ENCODE measurements at places on chromosomes 3 and 15.

DNA sequence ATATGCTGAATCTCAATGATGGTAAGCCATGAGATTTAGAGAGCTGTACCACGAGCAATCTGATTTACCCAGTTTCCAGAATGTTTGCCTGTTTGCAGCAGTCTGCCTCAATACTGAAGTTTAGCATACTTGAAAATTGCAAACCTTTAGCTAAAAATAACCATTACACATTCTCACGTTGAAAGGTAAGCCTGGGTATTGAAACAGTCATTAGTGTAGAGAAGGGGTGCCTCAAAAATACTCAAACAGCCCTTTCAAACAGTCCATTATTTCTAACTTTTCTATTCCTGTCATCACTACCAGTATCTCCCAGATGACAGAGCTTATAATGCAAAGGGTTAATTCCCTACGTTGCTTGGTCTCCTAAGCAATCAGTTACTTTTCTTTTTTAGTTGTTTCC lies 111.8 kb upstream of the MBNL1 start:
- DNase-seq, result no peak

DNA sequence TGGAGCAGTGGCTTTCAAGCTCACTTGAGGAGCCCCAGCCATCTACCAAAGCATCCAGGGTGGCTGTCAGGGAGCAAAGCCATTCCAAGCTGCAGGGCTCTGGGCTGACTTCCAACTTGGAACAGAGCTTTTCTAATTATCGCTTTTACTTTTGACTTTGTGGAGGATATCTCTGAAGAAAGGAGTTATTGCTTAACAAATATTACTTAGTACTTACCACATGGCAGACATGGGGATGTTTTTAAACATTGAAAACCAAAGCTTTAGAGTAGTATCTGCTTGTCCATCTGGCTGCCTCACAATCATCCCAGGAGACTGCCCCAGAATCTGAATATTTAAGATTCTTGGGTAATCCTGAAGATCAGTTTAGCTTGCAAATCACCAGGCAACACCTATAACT lies 8.9 kb downstream of the TAGLN3 start:
- no peak for DNase-seq

GRCh38 chr3:17354341-17354740 lies 388.1 kb downstream of the TBC1D5 start:
- no peak for DNase-seq

- DNase-seq, result no peak
Measured at GRCh38 chr15:67746022-67746421, 79.3 kb upstream of the SKOR1 start.

DNA sequence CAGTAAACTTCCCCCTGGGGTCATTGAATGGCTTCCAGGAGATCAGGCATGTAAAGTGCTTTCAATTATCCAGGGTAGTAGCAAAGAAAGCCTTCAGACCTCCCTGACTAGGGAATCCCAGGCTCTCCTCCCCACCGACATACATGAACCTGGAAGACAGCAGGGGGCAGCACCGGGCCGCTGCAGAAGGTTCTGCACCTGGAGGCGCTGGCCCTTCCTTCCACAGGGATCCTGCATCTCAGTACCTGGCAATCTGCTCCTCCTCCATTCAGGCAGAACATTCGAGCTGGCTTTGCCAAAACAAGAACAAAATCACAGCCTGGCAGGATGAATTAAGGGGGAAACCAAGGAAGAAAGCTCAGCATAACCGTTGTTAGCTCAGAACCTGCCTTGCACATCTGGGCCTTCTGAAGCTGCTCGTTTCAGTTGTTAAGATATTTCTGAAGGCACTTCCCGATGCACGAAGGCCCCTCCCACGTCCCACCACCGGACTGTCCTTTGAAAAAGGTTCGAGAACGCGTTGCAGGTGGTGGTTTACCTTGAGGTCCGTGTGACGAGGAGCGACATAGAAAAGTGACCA lies 237.7 kb downstream of the SLCO3A1 start:
- DNase-seq, result no peak

- no peak for DNase-seq
Measured at GRCh38 chr3:19934098-19934566, at the start of gene EFHB. Gene EFHB, minus strand, starts transcription at chr3:19934217. Its CDS starts 199 bp downstream, at chr3:19934018.

- DNase-seq, result peak; percentile 32
Measured at GRCh38 chr3:179037351-179037750, 34.3 kb downstream of the ZMAT3 start.

- no peak for DNase-seq
Measured at GRCh38 chr15:71688509-71689094, 121.8 kb upstream of the NR2E3 start.

DNA sequence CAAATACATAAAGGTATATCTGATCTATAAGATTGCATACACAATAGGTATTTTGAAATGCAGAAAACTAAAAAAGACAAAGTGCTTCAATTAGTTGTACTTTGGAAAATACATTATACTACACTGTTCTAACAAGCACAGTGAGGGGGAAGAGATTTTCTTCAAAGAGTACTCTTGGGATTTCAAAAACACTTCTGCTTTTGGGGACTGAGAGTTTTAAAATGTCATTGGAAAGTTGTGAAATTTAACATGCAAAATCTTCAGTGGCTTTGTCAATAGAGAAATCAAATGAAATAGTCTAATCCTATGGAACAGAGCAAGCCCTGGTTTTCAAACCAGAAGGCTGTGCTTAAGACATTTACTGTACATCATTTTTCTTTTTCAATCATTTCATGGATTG lies 322.2 kb upstream of the SEMA6D start:
- no peak for DNase-seq

GRCh38 chr15:69626095-69627066 lies 173.8 kb downstream of the RPLP1 start:
- no peak for DNase-seq

- peak; percentile 47 for DNase-seq
Measured at GRCh38 chr3:50340448-50341329, at the start of gene RASSF1. Gene RASSF1, minus strand, starts transcription at chr3:50340836. Its CDS starts 31 bp downstream, at chr3:50340805.

DNA sequence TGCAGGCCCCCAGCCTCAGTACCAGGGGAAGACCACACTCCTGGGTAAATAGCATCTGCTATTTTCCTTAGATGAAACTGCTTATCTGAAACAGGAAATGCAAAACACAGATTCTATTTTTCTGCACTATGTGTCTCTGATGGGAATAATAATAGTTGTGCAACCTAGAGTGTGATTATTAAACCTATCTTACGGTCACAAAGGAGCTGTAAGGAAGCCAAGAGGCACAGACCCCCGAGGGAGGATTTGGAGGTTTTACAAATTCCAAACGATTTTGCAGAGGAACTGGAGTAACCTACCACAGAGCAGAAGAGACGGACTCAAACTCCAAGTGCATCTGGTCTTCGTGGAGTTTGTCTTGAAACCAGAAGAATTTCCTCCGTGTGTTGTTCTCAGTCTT lies 14.1 kb upstream of the APOD start:
- DNase-seq, result no peak

GRCh38 chr15:74776821-74777768 lies 4.8 kb upstream of the CSK start:
- DNase-seq, result no peak

GRCh38 chr3:186653080-186653707 lies 12.6 kb upstream of the HRG start:
- DNase-seq, result no peak

DNA sequence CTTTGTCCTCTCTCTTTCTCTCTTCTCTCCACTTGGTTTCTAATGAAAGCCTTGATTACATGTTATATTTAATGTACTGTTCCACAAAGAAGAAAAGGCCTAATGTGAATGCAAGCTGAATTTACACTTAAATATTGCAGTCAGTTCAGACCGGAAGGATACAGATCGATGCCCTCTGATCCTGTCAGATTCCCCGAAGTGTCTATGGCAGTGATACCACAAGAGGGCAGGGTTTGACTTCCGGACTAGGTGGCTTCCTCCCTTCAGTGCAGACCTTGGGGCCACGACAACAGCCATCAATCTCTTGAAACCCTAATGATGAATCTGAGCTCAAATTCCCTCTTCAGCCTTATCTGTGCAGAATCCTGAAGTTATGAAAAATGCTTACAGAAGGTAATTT lies 29.5 kb downstream of the AGTR1 start:
- no peak for DNase-seq

Data from activated T-cell treated with anti-CD3 and anti-CD28 coated beads for 1 hour (primary cell).